ENCODE measurements at places on chromosomes 13 and 19. TPM values are rescaled to one million over a fixed set of nuclear protein-coding genes. Genes with fewer than 3 reads are reported as not detected.

GRCh38 chr19:7947939-7948338 is 4.5 kb upstream of the TIMM44 start:
- DNase-seq: no peak

Gene S1PR4
- total RNA-seq: 5.1 TPM

Gene PABPC3
- total RNA-seq: 0.22 TPM

DNA sequence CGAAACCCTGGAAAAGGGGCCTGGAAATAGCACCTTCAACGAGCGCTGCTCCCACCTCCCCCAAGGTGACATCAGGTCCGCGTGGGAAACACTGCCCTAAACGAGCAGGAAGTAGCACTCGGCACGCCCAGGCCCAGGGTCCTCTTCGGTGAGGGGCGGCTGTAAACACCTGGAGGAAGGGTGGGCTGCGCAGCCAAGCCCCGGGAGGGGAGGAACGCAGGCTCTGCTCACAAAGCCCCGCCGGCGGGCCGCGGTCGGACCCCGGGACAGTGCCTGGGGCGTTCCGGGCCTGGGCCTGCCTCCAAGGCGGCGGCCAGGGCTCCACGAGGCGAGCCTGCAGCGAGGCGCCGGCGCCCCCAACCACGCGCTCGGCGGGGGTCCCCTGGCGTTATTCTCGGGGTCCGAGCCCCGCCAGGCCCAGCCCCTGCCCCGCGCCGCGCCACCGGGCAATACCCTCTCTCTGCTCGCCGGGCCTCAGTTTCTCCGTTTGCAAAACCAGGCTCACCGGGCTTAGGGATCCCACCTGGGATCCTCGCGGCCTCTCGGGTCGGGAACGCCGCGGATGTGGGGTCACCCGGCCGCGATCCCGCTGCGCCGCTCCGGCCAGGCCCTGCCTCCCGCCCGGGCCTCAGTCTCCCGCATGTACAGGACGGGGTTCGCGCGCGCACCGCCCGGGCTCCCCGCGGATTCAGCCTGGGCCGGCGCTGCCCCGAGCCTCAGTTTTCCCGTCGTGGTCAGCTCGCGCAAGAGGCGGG is 630 bp downstream of the RNF126 start:
- DNase-seq: peak; percentile 59

Gene PRSS57
- not detected for total RNA-seq

Gene GIPC3
- 2.1 TPM for total RNA-seq

Gene CGB5
- not detected for total RNA-seq

GRCh38 chr13:26528527-26528926 is 29.0 kb upstream of the WASF3 start:
- no peak for DNase-seq

Gene LGALS14
- not detected for total RNA-seq

Gene FOSB
- 0.98 TPM for total RNA-seq

Data from kidney (tissue), 22 donors.